ENCODE measurements at places on chromosomes 4 and X.
A peak's percentile ranks its signal among the peaks of the same experiment; 100 is the strongest.

DNA sequence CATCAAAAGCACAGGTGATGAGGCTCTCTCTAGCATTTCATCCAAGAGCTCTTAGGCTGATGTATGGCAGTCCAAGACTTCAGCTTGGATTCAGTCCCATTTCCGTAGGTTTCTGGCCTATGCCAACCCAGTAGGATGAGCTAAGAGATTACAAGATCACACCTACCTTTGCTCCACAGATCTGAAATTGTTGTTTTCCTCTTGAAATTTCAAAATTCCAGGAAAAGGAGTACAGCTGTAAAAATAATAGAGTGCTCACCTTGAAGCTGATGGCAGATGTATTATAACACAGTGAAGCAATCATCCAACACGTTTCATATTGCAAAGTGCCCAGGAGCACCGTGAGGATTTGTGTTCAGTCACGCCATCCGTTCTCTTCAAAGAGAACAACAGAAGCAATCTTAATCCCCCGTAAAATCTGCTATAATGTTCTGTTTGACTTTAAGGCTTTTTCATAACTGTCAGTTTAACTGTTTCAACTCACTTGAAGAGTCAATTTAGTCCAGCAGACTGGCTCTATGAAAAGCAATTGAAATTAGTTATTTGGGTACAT is 137.5 kb downstream of the CPE start:
- no peak for DNase-seq

GRCh38 chr4:37066159-37066558 is 178.4 kb upstream of the NWD2 start:
- no peak for DNase-seq

DNA sequence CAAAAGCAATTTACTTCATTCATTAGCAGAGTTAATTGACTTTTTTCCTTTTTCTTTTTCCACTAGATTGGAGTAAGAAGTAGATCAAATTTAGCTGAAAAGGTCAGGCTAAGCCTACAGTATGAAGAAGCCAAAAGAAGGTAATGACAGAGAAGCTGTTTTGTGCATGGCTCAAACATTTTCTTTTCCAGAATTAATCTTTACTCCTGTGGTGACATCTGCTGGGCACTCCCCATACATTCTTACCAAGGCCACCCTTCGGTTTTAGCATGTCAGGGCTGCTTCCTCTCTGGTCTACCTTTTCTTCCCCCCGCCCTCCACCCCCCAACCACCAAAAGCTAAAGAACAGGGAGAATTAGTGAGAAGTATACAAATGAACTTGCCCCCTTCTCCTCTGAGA is 70.2 kb downstream of the CLDN22 start:
- peak; percentile 50 for DNase-seq

DNA sequence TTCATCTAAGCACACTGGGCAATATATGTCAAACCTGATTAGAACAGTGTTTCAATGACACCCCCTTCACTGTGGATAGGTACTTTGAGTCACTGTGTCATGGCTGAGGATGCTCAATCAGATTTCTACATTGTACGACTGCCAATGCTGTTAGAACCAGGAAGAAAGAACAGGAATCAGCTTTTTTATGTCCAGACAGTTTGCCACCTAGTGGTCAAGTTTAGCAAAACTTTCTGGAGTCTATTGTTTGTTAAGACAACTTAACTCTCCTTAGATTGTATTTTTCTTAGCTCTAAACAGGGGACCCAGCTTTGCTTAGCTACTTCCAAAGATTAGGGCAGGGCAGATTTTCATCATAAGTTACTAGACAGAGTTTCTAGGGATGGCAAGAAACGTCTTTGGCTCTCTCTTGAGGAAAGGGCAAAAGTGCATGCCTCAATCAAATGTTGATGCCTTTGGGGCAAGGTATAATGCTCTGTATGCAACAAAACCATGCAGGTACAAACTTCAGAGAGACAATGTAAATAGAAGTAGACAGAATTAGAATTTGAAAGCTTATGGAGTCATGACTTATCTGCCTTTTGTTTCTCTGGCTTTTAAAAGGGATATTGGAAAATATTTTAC is 40.5 kb upstream of the BMP3 start:
- DNase-seq, result peak; percentile 51

- DNase-seq, result no peak
Observed at GRCh38 chr4:76435528-76436319, 695 bp downstream of the SHROOM3 start.

GRCh38 chrX:115409551-115409950 is 120.0 kb downstream of the LUZP4 start:
- no peak for DNase-seq

DNA sequence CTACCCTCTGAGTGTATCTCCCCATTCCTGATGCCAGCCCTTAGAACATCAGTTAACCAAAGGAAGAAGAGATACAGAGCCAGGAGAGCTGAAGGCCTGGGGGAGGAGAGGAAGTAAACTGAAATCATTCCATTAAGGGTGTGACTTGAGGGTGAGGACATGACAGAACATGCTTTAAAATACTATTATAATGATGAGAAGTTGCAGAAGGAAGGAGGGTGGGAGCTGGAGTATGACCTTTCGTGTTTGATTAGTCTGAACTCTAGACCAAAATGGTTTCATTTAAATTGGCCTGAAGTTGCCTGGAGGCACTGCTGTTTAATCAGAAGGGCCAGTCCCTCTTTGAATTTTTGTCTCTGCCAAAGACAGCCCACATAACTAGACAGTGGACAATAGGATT is 11.4 kb downstream of the INTS6L start:
- DNase-seq, result no peak

DNA sequence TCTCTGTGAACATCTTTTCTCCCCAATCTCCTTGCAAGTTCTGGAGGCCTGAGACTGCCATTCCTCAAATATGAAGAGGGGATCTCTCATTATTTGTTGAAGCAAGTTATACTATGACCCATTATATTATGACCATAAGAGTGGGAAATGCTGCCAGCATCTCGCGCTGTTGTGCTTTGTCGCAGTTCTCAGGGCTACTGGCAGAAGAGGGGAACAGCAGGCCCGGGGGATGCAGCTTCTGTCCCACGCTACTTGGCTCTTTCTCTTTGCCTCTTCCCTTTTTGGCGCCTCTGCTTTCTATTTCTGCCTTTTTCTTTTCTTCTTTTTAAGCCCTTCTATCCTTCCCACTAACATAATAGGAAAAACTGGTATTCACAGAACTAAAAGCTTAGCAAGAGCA is 64.2 kb downstream of the GEMIN8 start:
- no peak for DNase-seq

- DNase-seq, result no peak
Observed at GRCh38 chr4:7979652-7979968, 39.9 kb upstream of the AFAP1 start.

- DNase-seq, result no peak
Observed at GRCh38 chrX:124335598-124335997, 3.1 kb downstream of the TEX13D start.

DNA sequence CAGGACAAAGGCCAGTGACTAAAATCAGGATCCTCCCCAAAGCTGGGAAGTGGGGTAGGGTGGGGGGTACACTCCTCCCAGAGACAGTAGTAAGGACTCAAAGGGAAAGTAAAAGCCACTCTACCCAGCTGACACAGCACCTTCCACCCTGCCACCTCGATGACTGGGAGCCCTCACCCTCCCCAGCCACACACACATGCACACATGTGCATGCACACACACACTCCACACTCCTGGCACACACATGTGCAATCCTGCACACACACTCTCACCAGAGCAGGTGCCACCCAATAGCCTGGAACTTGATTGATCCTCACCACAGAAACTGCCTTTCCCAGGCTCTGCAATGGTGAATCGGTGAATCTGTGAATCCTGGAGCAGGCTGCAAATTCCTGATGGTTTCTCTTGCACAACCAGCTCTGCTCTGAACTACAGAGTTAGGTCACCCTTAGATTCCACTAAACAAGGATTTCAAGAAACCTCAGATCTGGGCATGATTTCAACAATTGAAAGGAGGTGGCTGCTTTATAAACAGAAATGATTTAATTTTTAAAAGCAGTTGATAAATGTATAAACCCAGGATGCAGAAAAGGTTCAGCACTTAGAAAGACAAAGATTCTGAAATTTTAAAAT is 21.5 kb downstream of the AMOT start:
- no peak for DNase-seq

- DNase-seq, result no peak
Observed at GRCh38 chr4:121707344-121707743, 10.6 kb upstream of the ANXA5 start.

DNA sequence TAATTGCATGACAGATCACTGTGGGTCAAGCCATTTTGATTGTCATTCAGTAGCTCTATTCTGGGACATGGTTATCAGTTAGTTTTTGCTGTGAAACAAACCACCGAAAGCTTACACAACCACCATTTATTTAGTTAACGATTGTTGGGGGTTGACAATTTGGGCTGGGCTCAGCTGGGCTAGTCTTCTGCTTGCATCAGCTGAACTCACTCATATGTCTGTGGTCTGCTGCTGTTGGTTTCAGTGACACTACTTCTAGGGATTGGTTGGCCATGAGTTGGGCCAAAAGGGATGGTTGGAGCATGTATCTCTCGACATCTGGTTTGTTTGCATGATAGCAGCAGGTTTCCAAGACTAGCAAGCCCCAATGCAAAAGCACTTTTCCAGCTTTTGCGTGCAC is 5.3 kb upstream of the SMIM10 start:
- DNase-seq, result no peak

- no peak for DNase-seq
Observed at GRCh38 chr4:23937173-23937572, 47.3 kb upstream of the PPARGC1A start.

- no peak for DNase-seq
Observed at GRCh38 chr4:104524026-104524425, 29.3 kb upstream of the CXXC4 start.

GRCh38 chr4:57342411-57342810 is 232.2 kb upstream of the IGFBP7 start:
- no peak for DNase-seq

DNA sequence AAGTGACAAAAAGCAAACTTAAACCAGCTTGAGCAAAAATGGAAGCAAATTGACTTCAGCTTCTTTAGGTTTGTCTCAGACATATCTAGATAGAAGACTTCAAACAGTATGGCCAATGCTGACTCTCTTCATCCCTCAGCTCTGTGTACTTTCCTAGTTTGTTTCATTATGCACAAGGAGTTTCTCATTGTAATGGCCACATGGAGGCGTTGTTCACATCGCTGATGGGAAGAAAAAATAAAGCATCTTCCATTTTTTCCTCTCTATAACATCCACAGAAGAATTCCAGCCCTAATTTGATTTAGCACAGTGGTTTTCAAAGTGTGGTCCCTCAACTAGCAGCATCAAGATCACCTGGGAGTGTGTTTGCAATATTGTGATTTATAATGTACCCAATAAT is 397.5 kb upstream of the PRKX start:
- no peak for DNase-seq

DNA sequence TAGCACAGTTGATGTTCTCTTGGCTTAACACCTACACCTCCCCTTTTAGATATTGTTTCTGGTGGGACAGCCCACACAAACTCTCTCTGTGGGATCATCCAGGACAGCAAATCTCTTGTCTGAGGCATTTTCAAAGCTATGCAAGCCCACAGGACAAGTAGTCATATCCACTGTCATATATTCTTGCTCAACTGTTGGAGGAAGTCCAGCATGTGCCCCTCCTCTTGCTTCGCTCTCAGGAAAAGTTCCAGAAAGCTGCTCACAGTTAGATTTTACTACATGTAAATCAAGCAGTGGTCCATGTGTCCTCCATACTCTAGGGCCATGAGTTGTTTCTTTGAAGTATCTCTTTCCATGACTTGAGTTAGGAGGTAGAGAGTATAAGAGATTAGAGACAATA is 260.7 kb downstream of the INPP4B start:
- DNase-seq, result no peak

- DNase-seq, result no peak
Observed at GRCh38 chrX:56069299-56069931, 162.7 kb upstream of the KLF8 start.
